ENCODE measurements at places on chromosomes 1 and 21.

- no peak for DNase-seq
These were observed 9.3 kb downstream of the CHI3L2 start for GRCh38 chr1:111236806-111237205.

DNA sequence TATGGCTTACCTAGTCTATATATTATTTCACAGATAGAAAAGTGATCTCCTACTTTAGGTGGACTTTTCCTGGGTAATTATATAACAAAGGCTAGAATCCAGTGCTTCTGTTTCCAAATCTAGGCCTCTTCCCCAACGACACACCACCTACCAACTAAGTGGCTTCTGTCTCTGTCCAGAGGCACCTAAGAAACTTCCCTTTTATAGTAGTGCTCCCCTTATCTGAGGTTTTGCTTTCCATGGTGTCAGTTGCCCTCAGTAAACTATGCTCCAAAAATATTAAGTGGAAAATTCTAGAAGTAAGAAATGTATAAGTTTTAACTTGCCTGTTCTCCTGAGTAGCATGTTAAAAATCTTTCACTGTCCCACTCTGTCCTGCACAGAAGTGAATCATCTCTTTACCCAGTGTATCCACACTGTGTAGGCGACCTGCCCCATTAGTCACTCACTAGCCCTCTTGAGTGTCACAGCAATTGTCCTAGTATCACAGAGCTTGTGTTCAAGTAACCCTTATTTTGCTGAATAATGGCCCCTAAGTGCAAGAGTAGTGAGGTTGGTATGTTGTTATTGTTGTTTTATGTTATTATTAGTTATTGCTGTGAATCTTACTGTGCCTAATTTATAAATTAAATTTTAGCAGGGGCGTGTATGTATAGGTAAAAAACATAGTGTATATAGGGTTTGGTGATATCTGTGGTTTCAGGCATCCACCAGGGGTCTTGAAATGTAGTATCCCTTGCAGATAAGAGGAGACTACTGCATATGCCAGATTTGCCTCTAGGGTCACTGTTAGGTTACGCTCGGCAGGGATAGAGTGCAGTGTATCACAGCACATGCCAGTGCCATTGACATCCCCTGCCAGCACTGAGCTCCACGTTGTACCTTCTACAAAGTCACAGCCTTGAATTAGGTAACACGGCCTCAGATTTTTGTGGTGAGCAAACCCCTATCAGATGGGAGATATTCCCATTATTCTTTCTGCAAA lies 14.7 kb upstream of the CD53 start:
- peak; percentile 54 for DNase-seq

- no peak for DNase-seq
These were observed 87.6 kb downstream of the PDE9A start for GRCh38 chr21:42741066-42741465.

- no peak for DNase-seq
These were observed 156.3 kb downstream of the VPS13D start for GRCh38 chr1:12386130-12386529.

DNA sequence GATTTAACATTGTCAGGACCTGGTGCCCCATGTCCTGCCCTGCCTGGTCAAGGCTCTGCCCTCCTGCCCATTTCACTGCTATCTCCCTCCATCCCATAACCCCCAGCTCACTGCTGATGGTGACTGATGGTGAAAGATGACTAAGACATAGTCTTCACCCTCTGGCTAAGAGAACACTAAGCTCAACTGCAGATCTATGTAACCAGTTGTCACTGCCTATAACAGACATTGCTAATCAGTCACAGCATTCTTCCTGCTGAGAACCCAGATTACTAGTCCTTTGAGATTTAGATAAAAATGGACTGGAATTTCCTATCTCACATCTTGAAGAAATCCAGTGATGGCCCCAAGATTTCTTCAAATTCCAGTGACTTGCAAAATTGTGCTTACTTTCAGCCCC lies 8.0 kb upstream of the ZNF362 start:
- peak; percentile 42 for DNase-seq
